ENCODE measurements at places on chromosomes 13 and 19. TPM values are rescaled to one million over a fixed set of nuclear protein-coding genes. Genes with fewer than 3 reads are reported as not detected.

GRCh38 chr19:1132552-1133383 is 29.0 kb downstream of the GPX4 start:
- no peak for DNase-seq

DNA sequence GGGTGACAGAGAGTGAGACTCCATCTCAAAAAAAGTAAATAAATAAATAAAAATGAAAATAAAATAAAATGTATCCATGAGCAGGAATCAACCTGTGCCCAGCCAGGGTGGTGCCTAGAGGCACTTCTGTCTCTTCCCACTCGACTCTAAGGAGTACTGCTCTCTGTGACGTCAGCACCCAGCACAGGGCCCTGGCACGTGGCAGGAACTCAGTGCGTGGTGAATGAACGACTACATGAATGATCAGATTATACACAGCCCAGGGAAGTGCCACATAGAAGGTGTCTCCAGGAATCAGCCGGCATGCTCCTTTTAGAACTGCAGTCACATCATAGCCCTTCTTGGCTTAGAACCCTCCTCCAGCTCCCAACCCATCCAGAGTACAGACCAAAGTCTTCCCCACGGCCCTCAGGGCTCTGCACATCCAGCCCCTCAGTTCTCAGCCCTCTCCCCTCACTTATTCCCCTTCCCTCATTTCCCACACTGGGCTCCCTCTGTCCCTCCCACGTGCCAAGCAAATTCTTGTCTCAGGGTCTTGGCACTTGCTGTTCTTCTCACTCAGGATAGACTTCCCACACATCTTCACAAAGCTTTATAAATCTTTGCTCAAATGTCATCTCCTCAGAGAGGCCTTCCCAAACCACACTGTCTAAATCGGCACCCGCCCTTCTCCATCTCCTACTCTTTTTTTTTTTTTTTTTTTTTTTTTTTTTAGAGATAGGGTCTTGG is 4.2 kb downstream of the CLIP3 start:
- no peak for DNase-seq

- peak; percentile 32 for DNase-seq
Measured at GRCh38 chr13:26132756-26133155, 80.9 kb upstream of the SHISA2 start.

- no peak for DNase-seq
Measured at GRCh38 chr13:72868229-72868628, 86.3 kb downstream of the PIBF1 start.

- DNase-seq, result no peak
Measured at GRCh38 chr13:21071924-21072323, 10.5 kb upstream of the LATS2 start.

- DNase-seq, result peak; percentile 8
Measured at GRCh38 chr13:25249001-25249543, 38.2 kb downstream of the MTMR6 start.

- no peak for DNase-seq
Measured at GRCh38 chr19:6718741-6719539, 1.5 kb downstream of the C3 start.

GRCh38 chr19:35135389-35135909 is 590 bp upstream of the LGI4 start:
- no peak for DNase-seq

- DNase-seq, result no peak
Measured at GRCh38 chr13:44079413-44080205, 199.9 kb downstream of the LACC1 start.

DNA sequence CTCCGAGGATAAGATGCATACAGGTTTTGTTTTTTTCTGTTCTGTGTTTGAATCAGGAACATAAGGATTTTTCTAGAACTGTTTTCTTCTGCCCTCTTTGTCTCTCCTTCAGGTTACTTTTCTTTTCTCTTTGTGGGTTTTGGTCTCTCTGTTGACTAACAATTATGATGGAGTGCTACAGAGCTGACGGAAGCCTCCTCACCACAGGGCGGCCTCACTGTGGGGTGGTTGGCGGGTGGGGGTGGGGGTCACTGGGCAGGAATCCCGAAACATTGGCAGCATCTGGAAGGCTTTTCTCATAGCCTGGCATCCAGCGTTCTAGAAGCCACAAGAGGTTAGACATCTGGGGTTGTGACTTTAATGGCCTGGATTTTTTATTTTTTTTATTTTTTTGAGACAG is 12.0 kb upstream of the MATK start:
- DNase-seq, result no peak

DNA sequence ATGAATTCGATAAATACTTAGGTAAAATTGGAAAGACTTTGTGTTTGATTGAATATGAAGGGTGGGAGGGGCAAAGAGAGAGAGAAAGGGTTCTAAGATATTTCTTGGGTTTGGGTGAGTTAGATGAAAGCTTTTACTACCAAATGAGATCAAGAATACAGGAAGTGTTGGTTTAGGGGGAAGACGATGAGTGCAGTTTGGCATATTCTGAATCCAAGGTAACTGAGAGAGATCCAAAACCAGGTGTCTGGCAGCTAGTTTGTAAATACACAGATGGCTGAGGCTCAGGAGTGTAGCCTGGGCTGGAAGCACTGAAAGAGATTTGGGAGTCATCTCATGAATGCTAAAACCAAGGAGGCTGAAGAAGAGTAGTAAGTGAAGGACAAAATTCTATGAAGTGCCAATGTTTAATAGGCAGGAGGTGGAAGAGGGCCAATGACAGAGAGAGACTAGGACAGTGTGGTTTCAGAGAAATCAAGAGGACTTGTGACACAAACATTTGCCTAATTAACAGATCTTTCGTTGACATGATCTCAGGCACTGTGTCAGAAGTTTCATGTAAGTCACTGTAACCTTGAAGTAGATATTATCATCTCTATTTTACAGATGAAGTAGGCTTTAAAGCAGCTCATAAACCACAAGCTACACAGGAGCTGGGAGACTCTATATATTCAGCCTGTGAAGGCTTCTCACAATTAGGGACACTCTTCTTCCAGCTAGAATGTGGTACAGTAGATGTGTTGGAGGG is 70.2 kb upstream of the ZDHHC20 start:
- DNase-seq, result no peak

- no peak for DNase-seq
Measured at GRCh38 chr19:17797424-17798201, 2.7 kb downstream of the B3GNT3 start.

- DNase-seq, result no peak
Measured at GRCh38 chr19:31334101-31334848, 15.0 kb downstream of the TSHZ3 start.

GRCh38 chr13:78402708-78403400 is 200.5 kb downstream of the POU4F1 start:
- DNase-seq, result no peak

GRCh38 chr13:29844441-29844840 is 6.0 kb downstream of the UBL3 start:
- DNase-seq, result no peak

The RFX2 gene
- polyA plus RNA-seq, result 7.3 TPM

The OXGR1 gene
- polyA plus RNA-seq, result 0.18 TPM

The MISP3 gene
- 0.65 TPM for polyA plus RNA-seq

The CYP4F8 gene
- not detected for polyA plus RNA-seq

The KCNN4 gene
- 0.51 TPM for polyA plus RNA-seq

The UBAC2 gene
- polyA plus RNA-seq, result 97.0 TPM

The CABP5 gene
- not detected for polyA plus RNA-seq

The ZNF700 gene
- polyA plus RNA-seq, result 7.0 TPM

The DAND5 gene
- polyA plus RNA-seq, result 0.08 TPM
